ENCODE measurements at places on chromosomes 6 and 20. TPM values are rescaled to one million over a fixed set of nuclear protein-coding genes. Genes with fewer than 3 reads are reported as not detected.

DNA sequence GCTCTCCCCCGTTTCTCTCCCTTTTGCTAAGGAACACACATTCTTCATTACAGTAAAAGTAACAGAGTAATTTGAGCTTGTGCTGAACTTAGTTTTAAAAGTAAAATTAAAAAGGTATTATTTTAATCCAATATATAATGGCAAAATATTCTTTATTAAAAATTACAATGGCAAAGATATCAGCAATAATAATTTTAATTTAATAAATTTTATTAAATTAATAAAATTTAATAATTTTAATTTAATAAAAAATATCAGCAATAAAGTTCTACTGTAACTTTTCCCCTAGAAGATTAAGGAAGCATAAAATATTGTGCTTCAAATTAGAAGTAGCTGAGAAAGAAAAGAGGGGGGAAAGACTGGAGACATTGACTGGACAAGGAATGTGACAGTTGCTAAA lies 32.5 kb downstream of the DSE start:
- no peak overlapping the region for H3K27ac ChIP-seq
- no peak for DNase-seq
- peaks cover 5% of the 10 kb centered on the region for H3K36me3 ChIP-seq
- no peaks in the 10 kb centered on the region for H3K27me3 ChIP-seq

The SMPDL3A gene
- total RNA-seq = 6.6 TPM

GRCh38 chr6:143555582-143555981 lies 44.1 kb upstream of the FUCA2 start:
- no peaks in the 10 kb centered on the region for H3K27me3 ChIP-seq
- H3K4me3 ChIP-seq = no peak overlapping the region
- H3K27ac ChIP-seq = no peak overlapping the region
- no peaks in the 10 kb centered on the region for H3K36me3 ChIP-seq

The PANK2 gene
- total RNA-seq = 15.5 TPM

DNA sequence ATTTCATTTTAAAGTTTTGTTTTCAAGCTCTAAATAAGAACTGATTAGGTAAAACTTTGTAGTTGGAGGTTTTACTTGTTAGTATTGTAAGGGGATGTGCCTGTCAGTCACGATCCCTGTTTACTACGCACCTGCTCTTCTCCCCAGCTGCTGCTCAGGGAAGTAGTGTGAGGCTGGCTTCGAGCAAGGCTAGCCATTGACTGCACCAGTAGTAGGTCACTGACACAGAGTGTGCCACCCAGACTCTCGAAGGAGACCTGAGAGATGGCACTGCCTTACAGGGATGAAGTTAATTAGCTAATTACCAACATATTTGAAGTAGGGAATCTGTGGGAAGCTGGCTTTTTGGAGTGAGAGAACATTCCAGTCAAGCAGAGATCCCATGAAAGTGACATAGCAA lies 89.2 kb downstream of the DNAH8 start:
- H3K36me3 ChIP-seq = no peaks in the 10 kb centered on the region
- H3K27ac ChIP-seq = no peak overlapping the region
- H3K4me1 ChIP-seq = no peaks in the 10 kb centered on the region
- no peak overlapping the region for H3K4me3 ChIP-seq
- H3K27me3 ChIP-seq = no peaks in the 10 kb centered on the region

The STMN3 gene
- total RNA-seq = 10.1 TPM

DNA sequence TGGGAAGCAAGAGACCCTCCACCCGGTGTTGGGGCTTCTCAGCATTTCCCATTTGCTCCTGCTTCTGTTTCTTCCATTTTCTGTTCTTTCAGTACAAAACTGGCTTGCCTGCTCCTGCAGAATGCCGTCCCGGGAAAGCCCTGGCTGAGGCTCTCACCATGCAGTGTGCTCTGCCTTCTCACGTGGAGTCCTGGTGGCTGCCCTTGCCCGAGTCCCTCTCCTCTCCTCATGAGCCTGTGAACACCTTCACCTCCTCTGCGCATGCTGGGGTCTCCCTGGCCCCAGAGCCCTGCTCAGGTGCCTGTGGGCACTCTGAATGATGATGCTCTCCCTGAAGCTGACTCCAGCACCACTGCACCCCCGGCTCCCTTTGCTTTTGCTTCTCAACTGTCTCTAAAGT lies 752.0 kb downstream of the QKI start:
- no peaks in the 10 kb centered on the region for H3K27me3 ChIP-seq
- H3K4me1 ChIP-seq = no peaks in the 10 kb centered on the region
- H3K27ac ChIP-seq = no peak overlapping the region

DNA sequence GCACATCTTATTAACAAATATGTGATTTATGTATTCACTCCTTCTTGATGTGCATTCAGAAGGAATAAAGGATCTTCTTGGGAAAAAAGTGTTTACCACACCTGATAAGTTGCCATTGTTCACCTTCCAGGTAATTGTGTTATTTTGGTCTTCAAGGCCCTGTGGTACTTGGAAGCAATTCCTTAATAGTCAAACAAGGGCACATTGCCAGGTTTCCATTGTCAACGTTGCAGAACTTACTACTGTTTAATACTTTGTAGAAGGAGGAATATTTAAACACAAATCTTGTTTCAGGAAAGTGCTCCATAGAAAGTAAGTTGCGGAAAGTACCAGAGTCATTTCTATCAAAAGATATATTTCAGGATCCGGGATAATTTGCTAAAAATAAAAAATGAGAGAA lies 129.5 kb upstream of the SGK1 start:
- H3K27ac ChIP-seq = no peak overlapping the region
- H3K36me3 ChIP-seq = no peaks in the 10 kb centered on the region
- no peak overlapping the region for H3K4me3 ChIP-seq

The LATS1 gene
- 13.7 TPM for total RNA-seq

GRCh38 chr6:150395388-150396009 lies 26.7 kb downstream of the IYD start:
- H3K27ac ChIP-seq = no peak overlapping the region
- no peaks in the 10 kb centered on the region for H3K36me3 ChIP-seq

- no peaks in the 10 kb centered on the region for H3K27me3 ChIP-seq
- H3K4me1 ChIP-seq = no peaks in the 10 kb centered on the region
- H3K4me3 ChIP-seq = no peak overlapping the region
- no peak for DNase-seq
- H3K36me3 ChIP-seq = peaks cover 23% of the 10 kb centered on the region
- H3K27ac ChIP-seq = no peak overlapping the region
These were observed 37.0 kb downstream of the NDUFAF5 start for GRCh38 chr20:13821876-13822275.

GRCh38 chr6:149951096-149951495 lies 9.3 kb downstream of the ULBP2 start:
- no peak overlapping the region for H3K4me3 ChIP-seq
- H3K36me3 ChIP-seq = no peaks in the 10 kb centered on the region
- H3K4me1 ChIP-seq = no peaks in the 10 kb centered on the region
- H3K27me3 ChIP-seq = peaks cover 11% of the 10 kb centered on the region

DNA sequence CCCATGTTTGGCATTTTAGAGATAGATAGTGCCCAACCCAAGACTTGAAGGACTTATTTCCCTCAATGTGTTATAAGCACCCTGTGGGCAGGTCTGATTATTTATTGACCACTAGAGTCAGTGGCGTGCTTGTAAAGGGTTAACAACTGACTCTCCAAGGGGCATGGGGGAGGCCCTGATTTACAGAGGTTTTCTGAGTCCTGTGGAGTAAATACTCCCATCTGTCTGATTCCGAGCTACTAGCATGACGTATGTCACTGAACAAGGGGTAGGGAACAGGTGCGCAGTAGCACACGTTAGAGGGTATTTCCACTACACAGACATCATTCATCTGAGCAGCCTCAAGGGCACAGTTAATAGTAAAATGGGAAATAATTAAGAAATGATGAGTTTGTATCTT lies 17.4 kb upstream of the TRAM2 start:
- peaks cover 34% of the 10 kb centered on the region for H3K4me1 ChIP-seq
- DNase-seq = no peak
- H3K4me3 ChIP-seq = no peak overlapping the region
- peak overlapping the region; percentile 77 for H3K27ac ChIP-seq
- no peaks in the 10 kb centered on the region for H3K27me3 ChIP-seq

DNA sequence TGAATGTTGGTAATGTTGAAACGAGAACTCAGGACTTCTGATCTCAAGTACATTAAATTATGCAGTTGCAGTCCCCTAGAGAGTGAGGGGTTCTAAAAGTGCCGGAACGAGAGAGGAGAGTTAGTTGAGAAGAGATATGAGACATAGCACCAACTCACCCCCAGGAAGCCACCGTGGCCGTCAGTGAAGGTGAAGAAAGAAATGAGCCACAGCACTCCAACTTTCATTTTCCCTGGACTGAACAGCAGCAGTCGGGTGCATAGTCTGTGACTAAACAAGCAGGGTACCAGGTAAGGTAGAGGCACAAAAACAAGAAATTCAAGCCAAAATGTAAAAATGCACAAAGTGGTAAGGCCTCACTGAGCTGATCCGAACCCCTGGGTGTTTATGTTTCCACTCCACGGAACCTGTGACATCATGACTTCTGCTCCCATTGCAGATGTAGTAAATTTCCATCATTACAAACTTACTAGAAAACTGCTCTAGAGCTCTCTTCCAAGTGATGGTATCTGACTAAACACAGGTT lies 13.2 kb downstream of the ADGRF1 start:
- H3K4me1 ChIP-seq = no peaks in the 10 kb centered on the region
- H3K27ac ChIP-seq = no peak overlapping the region
- DNase-seq = no peak
- no peaks in the 10 kb centered on the region for H3K36me3 ChIP-seq
- H3K27me3 ChIP-seq = no peaks in the 10 kb centered on the region

- H3K4me1 ChIP-seq = no peaks in the 10 kb centered on the region
- H3K4me3 ChIP-seq = no peak overlapping the region
- H3K27ac ChIP-seq = no peak overlapping the region
- no peaks in the 10 kb centered on the region for H3K36me3 ChIP-seq
These were observed 37.4 kb upstream of the TBXT start for GRCh38 chr6:166204852-166205650.

- DNase-seq = no peak
- H3K27me3 ChIP-seq = no peaks in the 10 kb centered on the region
- no peaks in the 10 kb centered on the region for H3K36me3 ChIP-seq
- no peak overlapping the region for H3K4me3 ChIP-seq
These were observed 99.8 kb downstream of the NRSN1 start for GRCh38 chr6:24225838-24226237.

- no peaks in the 10 kb centered on the region for H3K4me1 ChIP-seq
- no peak overlapping the region for H3K4me3 ChIP-seq
- no peak for DNase-seq
- no peak overlapping the region for H3K27ac ChIP-seq
- H3K36me3 ChIP-seq = no peaks in the 10 kb centered on the region
- H3K27me3 ChIP-seq = no peaks in the 10 kb centered on the region
These were observed 717.8 kb downstream of the EPHA7 start for GRCh38 chr6:92701425-92702096.

DNA sequence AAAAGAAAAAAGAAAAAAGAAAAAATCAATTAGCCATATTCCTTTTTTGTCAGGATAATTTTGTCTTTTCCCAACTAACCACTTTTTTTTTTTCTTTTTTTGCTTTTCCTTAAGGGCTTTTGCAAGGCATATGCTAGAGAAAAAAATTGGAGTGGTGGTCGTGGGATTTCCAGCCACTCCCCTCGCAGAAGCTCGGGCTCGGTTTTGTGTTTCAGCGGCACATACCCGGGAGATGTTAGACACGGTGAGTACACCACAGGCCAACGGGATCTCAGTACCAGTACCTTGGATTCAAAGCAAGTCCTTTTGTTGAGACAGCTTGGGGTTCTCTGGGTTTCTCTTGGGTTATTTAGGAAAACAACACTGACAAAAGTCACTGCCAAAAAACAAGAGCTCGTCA lies 61.2 kb upstream of the ISM1 start:
- no peak for DNase-seq
- H3K27ac ChIP-seq = no peak overlapping the region
- no peaks in the 10 kb centered on the region for H3K27me3 ChIP-seq
- H3K36me3 ChIP-seq = peaks cover 4% of the 10 kb centered on the region

The KIF25 gene
- not detected for total RNA-seq

The LHFPL5 gene
- not detected for total RNA-seq

The HLA-F gene
- total RNA-seq = 21.1 TPM

DNA sequence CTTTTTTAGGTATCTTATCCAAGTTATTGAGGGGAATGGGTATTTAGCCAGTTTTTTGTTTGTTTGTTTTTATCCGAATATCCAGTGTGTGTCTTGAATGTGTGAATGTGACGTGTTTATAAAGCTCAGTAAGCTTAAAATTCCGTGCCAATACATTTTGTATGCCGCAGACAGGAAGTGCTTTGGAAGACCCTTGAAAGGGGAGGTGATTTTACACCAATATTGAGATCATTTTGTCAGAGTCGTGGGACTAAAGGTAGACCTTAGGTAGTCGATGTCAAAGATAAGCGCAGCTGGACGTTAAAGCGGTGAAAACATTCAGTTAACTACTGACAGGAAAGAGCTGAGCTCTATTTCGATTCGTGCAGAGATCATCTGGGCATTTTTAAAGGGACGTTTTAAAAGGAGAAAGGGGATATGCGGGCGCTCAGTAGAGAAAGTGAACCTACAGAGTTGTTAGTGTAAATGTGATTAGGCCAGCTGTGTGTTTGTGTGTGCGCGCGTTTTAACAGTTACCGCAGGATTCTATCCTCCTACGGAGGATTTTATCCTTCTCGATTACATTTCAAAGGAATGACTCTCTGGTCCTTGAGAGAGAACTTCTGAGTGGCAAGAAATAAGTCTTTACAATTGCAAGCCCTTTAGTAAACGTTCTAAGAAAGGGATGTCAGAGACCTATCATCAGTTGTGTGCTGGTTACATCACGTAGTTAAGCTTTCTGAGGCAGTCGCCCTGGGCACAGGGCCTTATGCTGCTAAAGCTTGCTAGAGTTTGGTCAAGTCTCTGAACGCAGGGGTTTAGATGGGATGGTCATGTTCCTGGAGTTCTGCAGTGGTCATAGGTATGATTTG lies 625 bp upstream of the ECHDC1 start:
- no peaks in the 10 kb centered on the region for H3K4me1 ChIP-seq
- no peaks in the 10 kb centered on the region for H3K36me3 ChIP-seq
- H3K4me3 ChIP-seq = peak overlapping the region; percentile 77
- peak overlapping the region; percentile 80 for H3K27ac ChIP-seq
- no peak for DNase-seq
